Stimulated activated CD8-positive, alpha-beta memory T cell treated with anti-CD3 and anti-CD28 coated beads, Interleukin-2, amount 100 ng/mL, for 1 hour (primary cell): ENCODE measurements at places on chromosomes 7 and 10.

GRCh38 chr7:151838861-151839381 is 38.0 kb downstream of the PRKAG2 start:
- DNase-seq, result peak; percentile 16

DNA sequence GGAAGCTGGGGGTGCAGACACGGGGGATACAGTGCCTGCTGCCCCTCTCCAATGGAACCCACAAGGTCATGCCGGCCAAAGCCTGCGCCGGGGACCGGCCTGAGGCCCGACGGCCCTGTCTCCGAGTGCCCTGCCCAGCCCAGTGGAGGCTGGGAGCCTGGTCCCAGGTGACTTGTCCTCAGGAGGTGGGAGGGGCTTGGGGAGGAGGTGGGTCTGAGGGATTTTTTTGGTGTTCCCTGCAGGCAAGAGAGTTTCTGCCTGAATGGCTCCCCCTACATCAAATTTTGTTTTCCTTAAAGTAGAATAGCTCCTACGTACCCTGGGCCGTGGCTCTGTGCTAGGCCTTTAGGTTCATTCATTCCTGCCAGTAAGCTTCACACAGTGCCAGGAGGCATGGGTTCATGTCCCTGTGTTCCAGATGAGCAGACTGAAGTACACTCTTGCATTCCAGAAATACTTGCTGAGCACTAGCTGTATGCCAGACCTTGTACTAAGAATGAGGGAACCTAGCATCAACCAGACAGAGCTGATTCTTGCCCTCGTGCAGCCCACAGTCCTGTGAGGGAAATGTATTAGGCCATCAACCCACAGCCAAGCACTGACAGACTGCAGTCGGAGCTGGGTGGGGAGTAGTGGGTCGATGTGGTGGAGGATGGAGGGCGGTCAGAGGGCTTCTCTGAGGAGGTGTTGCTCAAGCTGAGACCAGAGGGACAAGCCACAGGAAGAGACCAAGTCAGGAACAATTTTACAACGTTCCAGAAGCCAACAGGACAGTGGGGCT is 31.1 kb downstream of the TBATA start:
- DNase-seq, result no peak

DNA sequence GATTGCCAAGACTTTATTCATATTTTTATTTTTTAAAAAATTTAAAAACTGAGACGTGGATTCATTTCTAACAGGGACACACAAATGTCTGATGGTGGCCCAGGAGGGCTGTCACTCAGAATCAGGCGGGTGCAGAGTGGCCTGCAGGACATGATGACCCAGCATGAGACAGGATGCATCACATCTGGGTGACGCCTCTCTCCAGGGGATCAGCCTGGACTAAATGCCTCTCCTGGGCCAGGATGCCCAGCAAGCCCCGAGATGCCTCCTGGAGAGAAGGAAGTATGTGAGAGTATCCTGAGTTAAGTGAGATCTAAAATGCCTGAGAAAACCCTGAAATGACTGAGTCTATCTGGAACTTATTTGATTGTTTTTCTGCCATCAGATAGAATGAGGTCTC is 16.9 kb upstream of the MTURN start:
- DNase-seq, result no peak

DNA sequence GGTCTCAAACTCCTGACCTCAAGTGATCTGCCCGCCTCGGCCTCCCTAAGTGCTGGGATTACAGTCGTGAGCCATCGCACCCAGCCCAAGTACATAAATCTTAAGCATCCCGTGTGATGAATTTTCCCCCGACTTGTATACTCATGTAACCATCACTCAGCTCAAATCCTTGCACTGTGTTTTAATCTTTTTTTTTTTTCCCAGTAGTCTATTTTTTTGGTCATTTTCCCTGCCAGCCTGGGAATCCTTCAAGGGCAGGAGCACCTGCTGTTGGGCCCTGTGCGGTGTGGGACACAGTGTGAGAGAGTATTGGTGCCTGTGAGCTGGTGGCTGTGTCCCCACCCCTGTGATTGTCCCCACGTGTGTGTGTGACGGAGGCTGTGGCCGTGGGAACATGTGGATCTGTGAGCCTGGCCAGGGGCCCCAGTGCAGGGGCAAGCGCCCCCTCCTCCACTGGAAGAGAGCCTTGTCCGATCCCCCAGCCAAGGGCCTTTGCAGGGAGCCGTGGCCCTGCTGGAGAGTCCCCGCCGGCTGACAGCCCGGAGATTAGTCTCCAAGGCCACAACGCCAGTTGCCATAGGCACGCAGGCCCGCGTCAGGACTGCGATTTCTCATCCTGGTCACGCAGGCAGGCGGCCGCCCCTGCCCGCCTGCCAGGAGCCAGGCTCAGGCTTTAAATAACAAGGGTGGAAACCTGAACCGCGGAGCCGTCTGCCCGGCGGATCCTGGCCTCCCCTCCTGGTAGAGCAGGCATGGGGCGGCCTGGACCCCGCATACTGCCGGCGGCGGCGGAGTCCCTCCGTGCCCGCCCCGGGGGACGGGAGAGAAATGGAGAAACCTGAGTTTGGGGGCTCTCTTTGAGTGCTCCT is 26.5 kb downstream of the GTF2IRD1 start:
- no peak for DNase-seq

DNA sequence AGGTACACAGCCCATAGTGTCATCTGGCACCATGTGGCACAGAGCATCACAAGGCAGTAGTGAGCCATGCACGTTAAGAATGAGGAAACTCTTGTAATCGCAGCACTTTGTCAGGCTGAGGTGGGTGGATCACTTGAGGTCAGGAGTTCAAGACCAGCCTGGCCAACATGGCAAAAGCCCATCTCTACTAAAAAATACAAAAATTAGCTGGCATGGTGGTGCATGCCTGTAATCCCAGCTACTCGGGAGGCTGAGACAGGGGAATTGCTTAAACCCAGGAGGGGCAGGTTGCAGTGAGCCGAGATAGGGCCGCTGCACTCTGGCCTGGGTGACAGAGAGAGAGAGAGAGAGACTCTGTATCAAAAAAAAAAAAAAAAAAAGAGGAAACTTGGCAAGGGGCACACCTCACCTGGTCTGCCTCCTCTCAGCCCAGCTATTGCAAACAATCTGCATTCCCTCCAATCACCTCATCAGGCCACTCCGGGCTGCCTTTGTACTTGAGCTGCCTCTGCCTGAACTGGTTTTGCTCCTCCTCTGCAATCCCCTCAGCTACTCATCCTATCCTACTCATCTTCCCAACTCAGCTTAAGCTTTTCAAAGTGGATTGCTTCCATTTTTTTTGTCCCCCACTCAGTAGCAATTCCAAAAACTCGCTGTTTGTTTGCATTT is 46.0 kb upstream of the OPTN start:
- DNase-seq, result no peak

DNA sequence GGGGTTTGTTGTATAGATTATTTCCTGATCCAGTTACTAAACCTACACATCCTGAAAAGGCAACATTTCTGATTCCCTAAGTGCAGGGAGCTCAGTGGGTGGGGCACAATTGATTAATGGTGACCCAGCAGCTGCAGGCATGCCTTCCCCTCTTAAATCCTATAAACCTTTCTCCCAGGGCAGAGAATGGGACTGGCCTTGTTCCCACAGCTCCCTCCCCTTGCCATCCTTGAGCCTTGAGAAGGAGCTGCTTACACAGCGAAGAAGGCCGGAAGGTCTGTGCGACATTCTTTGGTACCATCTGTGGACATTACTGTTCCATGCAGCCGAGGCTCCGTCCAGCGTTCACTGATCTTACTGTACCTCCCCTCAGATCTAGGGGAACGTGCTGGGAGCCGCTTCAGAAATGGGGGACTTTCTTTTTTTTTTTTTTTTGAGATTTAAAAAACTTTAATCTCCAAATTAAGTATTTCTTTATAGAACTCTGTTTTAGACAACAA is 14.3 kb downstream of the KLF6 start:
- DNase-seq, result no peak

GRCh38 chr10:13528875-13529713 is at the start of gene BEND7:
BEND7 (minus strand) TSS chr10:13529014; CDS start chr10:13528533, 481 bp downstream.
- DNase-seq, result no peak

DNA sequence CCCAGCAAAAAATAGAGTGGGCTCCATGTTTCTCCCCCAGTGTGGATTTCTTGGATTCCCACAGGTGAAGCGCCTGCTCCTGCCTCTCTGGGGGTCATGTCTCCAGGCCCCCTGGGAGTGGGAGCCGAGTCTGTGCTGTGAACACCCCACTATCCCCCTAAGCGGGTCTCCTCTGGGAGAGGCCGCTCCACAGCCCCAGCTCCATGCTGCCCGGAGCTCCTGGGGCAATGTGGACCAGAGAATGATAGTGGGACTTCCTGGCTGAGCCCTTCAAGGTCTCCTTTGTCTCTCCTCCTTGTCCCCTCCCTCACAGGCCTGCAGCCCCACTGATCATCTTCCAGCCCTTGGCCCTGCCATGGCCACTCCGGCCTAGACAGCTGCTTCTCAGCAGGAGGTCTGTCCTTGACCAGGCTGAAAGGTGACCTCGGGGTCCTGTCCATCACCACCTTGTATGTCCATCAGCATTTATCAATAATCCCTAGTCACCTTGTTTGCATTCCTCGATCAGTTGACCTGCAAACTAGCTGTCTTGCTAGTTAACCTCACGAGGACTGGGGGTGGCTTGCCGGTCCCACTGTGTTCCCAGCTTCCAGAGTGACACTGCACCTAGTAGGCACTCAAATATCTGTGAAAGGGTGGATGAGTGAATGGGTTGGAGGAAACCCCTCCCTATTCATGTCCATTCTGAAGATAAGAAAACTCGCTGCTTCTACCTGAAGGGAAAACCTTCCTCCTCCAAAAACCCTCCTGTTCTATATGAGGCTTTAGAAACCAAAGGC is 776 bp upstream of the CALML3 start:
- DNase-seq, result no peak

- DNase-seq, result no peak
Measured at GRCh38 chr10:92387289-92387940, 96.4 kb downstream of the MARCHF5 start.

- DNase-seq, result no peak
Measured at GRCh38 chr10:1268831-1269230, 212.6 kb downstream of the WDR37 start.

DNA sequence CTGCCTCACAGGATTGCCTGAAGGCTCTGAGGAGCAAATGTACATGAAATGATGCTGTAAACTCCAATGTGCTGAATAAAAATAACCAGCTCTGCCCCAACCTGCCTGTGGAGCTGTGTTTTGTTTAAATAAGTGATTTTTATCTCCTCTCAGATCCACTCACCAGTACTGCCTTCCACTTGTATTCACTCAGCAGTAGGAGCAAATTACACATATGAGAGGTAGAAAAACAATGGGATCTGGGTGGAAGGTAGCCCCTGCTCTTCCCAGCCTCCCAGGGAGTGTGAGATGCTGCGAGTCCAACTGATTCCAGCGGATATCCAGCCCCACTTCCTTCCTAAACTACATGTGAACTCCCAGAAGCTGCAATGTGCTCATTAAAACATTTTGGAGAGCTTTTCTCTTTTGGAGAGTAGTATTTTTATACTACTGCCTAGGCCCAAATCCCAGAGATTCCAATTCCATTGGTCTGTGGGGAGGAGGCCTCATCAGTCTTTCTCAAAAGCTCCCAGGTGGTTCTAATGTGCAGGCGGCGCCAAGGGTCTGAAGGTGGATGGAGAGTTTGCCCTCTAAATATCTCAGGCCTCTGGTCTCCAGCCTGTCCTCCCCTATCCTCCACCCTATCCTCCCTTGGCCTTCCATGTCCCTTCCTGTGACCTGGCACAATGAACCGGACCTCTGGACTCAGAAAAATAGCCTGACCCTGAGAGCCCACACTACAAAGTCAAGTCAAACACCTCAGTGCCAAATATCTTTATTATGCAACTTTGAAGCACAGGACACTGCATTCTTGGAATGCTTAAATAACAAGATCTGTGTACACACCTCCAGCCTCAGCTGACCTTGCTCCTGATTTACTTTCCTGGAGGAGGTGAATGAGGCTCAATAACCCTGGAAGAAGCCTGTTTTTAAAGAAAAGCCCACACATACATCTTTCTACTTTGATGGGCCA is 46.2 kb downstream of the CPVL start:
- DNase-seq, result no peak

DNA sequence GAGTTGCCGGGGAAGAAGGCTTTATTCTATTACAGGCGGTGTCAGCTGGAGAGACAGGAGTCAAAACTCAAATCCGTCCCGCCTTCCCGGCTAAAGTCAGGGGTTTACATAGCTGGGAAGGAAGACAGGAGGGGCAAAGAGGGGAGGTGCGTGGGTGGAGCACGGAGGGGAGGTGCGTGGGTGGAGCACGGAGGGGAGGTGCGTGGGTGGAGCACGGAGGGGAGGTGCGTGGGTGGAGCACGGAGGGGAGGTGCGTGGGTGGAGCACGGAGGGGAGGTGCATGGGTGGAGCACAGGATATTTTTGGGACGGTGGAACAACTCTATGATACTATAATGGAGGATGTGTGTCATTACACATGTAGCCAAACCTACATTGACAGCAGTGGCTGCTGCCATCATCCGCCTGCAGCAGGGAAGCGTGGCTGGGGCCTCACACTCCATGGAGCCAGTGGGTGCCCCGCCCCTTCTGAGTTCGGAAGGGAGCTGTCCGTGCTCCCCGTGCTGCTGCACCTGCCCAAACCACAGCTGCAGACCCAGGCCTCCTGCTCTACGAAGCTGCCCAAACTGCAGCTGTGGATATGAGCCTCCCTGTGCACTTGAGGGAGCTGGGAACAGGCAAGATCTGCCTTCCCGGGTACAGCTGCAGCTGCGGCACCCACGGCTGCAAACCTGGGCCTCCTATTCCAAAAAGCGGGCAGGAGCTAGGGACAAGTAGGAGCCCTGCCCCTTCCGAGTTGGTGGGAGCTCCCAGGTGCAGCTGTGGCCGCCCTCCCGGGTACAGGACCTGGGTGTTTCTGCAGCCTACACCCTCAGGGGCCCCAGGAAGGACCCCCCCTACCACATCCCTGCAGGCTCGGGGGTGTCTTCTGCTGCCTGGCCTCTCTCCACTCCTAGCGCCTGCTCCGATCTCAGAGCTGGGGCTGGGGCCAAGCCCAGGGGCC is 119.4 kb downstream of the DYNC2I1 start:
- DNase-seq, result no peak

GRCh38 chr10:51832652-51833383 is 133.4 kb upstream of the CSTF2T start:
- no peak for DNase-seq

DNA sequence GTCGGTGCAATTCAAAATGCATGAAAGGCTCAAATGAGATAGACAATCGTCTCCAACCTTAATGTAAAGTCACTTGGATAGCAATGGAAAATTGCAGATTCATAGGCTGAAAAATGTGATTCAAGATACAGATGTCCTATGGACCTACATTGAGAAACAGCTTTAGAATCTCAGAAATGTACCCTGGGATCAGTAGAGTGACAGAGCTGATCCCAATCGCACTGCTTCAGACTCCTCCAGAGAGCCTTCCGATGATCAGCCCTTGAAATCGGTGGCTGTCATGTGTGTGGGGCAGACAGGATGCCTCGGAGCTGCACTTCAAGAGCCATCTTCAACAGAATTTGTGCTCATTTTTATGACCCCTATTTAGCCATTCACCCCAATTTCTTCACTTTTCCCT is 240.1 kb upstream of the GRB10 start:
- DNase-seq, result no peak
